Naive thymus-derived CD4-positive, alpha-beta T cell (primary cell): ENCODE measurements at places on chromosomes 7 and 10.

DNA sequence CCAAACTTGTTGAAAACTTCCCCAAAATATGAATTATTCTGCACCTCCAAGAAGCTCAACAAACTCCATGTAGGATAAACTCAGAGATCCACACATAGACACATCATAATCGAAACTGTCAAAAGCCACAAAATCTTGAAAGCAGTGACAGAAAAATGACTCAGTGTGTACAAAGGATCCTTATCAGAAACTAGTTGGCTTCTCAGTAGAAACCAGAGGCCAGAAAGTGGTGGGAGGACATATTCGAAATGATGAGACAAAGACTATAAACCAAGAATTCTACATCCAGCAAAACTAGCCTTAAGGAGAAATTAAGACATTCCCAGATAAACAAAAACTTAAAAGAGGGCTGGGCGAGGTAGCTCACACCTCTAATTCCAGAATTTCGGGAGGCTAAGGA lies 38.5 kb downstream of the MCMBP start:
- no peak for DNase-seq

GRCh38 chr7:17844022-17844421 lies 96.3 kb downstream of the SNX13 start:
- DNase-seq = no peak

DNA sequence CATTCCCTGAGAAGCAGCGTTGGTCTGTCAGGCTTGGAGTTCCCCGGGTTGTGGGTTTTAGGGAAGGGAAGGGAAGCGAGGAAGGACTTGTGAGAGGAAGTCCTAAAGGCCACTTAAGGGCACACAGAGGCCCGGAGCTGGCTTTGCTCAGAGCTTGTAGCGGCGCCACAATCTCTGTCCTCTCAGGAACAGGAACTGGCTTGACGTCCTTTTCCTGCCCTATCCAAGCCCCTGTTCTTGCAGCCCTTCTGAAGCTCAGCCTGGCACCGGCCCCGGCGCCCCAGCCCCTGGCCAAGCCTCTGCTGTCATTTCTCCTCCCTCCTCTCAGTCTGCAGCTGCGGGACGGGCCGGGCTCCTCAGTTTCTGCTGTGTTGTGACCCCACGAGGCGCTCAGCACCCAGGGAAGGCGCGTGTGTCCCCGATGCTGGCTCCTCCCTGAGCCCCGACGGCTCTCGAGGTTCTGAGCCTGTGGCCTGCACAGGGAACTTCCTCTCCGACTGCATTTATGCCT lies at the start of gene GIMAP8:
TSS of gene GIMAP8 (plus strand) at position 140 of the 511 bp plus-strand sequence. CDS start 16,069 bp downstream, outside the sequence.
- DNase-seq = peak; percentile 61

DNA sequence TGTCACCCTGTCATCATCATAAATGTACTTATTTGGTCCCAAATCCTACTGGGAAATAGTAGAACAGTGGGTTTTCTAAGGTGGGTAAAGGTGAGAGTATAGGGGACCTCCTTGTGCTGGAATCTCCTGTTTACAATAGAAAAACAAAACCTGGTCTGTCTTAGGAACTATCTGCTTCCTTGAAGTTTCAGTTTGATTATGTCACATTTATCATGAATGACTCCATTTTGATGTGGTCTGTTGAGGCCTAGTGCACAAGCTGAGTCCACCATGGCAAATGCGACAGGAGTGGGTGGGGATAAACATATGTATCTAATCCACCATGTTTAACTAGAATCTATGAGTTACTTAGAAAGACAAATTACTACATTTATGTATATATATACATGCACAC lies 13.0 kb upstream of the REPIN1 start:
- DNase-seq = no peak

DNA sequence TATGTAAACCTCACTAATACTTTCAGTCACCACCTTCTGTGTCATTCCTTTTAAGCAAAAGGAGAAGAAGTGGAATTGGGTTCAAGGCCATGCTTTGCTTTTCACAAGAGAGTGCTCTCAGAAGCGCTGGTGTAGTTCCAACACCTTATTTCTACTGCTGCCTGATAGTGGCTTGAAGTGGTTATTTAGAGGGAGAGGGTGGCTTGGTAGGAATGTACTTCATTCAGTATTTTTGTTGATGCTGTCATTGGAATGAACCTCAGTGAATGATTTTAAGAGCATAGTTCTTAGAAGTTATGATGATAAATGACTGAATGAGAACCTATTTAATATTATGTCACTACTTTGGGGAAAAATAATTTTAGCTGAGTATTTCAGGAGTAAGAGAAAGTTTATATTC lies 396.7 kb downstream of the EXOC4 start:
- no peak for DNase-seq

DNA sequence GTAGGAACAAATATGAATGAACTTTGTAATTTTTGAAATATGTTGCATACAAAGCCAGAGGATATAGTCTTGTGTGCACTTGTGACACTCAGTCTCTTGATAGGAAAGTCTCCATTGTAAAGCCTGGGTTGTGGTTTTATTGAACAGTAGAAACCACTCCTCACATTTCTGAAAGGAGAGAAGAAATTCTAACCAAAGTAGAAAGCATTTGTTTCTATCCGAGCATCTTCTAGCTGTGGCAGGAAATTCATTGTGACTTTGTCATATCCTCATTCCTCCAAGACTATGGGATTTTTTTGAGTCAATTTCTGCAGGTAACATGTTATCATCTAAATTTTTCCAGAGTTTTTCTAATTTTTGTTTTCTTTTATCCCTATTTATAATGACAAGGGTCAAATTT lies 55.5 kb upstream of the NCF1 start:
- no peak for DNase-seq

- DNase-seq = no peak
Observed at GRCh38 chr7:55556031-55556430, 16.3 kb downstream of the VOPP1 start.

GRCh38 chr10:110514848-110515247 lies 17.1 kb downstream of the DUSP5 start:
- no peak for DNase-seq

- DNase-seq = no peak
Observed at GRCh38 chr7:143906895-143907294, 4.9 kb upstream of the TCAF1 start.

DNA sequence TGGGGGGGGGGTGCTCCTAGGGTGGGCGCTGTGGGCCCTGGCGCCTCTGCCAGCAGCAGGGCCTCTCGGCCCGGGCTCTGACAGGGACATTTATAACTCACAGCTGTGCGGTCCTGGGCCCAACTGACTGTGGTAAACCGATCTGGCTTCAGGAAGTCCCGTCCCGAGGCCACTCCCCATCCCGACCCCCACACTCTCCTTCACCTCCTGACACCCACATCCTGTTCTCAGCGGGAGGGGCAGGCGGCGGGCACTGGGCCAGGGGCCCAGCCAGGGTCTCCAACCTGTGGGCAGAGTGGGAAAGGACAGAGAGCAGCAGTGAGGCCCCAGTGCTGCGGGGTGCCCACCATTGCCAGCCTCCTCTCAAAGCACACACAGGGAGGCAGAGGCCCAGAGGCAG lies 69.1 kb downstream of the ZMIZ1 start:
- DNase-seq = peak; percentile 27

DNA sequence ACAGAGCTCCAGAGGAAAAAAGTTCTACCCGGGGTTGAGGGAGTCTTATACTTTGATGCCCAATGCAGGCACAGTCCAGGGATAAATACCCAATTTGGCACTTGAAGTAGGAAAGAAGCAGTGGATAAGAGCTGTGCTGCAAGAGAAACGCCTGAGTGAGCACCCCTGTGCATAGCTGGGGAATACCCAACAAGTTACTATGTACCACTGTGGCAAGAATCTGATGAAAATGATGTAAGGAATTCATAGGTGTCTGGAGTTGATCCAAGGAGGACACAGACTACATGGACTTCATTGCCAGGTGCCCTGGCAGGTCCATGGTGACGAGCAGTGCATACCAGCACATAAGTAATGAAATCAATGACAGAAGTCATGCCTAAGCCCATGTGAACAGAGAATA lies 183.7 kb upstream of the FEZF1 start:
- DNase-seq = no peak

DNA sequence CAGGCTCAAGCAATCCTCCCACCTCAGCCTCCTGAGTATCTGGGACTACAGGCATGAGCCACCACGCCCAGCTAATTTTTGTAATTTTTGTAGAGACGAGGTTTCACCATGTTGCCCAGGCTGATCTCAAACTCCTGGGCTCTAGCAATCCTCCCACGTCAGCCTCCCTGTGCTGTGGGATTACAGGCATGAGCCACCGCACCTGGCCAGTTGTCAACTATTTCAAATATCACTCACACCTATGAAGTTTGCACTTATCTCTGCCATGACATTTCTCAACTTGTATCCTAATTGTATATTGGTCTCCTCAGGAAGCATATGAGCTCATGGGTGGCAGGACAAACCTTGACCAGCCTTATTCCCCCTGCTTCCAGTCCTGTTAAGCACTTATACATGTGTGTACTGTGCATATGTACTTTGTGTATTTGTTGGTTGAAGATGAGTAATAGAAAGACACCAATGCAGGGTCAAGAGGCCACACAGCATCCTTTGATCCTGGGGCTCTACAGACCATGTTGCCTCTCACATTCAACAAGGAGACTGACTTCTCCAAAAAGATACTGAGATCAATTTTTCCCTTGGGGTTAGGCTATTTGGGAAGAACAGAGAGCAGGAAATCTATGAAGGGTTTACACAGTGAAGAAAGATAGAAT lies 82.2 kb downstream of the SLC16A9 start:
- DNase-seq = no peak

- DNase-seq = no peak
Observed at GRCh38 chr10:35555962-35556930, 48.9 kb upstream of the GJD4 start.

DNA sequence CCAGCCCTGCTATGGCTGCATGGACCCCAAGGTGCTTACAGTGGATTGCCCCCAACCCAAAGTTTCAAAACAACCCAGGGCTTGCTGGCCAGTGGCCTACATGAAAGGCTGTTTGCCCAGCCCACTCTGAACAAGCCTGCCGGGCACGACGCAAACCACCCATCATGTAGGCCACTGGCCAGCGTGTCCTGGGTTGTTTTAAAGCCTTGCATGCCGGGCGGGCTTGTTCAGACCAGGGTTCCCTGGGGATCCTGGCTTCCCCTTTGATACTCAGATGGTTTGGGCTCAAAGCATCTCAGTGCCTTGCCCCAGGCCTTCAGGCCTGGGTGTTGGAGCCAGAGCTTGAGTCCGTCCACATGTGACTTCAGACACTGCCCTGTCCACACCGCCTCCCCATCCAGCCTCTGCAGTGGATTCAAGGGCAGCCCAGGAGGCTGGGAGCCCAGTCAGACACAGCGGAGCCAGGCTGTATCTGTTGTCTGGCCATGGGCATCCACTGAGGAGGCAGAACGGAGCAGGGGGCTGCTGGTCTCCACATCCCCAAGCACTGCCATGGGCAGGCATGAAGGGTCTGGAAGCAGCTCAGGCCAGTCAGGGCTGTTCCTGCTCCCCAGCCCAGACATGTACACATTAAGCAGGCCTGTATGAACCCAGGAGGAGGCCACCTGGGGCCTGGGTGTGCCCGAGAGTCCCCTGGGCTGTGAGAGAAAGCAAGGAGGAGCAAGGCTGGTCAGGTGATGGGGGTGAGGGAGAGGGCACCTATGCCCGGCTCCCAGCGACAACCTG lies 4.0 kb upstream of the ADIRF start:
- DNase-seq = no peak

DNA sequence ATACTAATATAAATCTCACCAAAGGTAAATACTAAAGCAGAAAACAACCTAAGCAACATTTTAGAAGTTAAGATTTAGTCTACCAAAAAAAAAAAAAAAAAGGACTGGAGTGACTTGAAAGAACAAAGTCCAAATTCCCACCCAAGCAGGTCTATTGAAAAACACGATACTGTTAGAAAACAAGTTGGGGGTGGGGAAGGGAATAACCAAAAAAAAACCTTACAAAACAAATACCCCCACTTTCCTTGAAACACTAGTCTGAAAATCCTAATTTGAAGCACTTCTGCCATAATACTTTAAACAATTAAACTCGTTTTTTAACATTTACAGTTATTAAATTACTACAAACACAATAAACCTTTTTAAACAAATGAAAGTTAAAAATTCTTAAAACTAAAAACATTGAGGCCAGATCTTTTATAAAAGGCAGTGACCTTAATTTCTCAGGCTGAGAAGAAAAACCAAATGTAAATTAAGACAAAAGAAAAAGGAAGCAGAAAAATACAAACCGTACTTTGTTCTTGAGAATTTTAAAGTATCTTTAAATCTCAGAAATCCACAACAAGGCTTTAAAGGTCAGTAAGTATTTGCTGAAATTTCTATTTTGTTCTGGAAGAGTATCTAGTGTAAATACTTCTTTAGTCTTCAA lies 135.1 kb downstream of the NRBF2 start:
- DNase-seq = no peak

- no peak for DNase-seq
Observed at GRCh38 chr7:17633067-17633466, 307.2 kb downstream of the SNX13 start.

GRCh38 chr10:50610368-50610767 lies 13.4 kb downstream of the SGMS1 start:
- no peak for DNase-seq

GRCh38 chr10:88181902-88182600 lies 318.6 kb downstream of the PTEN start:
- no peak for DNase-seq

DNA sequence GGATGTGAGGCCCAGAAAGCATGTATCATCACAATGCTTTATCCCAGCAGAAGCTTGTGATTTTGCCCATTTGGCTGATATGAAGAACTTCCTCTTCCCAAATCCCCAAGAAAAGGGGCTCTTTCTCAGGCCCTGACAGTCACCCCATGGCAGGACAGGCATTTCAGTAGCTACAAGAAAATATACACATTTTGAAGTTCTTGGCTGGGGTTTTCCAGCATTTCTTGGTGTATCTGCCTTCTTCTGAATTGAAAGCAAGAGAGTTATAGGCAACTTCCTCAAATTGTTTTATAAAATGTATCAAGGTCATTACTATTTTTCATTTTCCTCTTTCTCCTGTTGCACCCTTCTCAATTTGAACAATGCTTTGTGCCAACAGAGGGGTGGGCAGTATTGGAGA lies 63.3 kb upstream of the PDLIM1 start:
- no peak for DNase-seq

GRCh38 chr7:150410131-150410530 lies 31.0 kb downstream of the ZNF775 start:
- no peak for DNase-seq

- no peak for DNase-seq
Observed at GRCh38 chr10:30453764-30454527, 20.0 kb downstream of the MAP3K8 start.

GRCh38 chr7:130891254-130892094 lies 157.5 kb upstream of the KLF14 start:
- DNase-seq = no peak
